ENCODE measurements at places on chromosomes 4 and X.

DNA sequence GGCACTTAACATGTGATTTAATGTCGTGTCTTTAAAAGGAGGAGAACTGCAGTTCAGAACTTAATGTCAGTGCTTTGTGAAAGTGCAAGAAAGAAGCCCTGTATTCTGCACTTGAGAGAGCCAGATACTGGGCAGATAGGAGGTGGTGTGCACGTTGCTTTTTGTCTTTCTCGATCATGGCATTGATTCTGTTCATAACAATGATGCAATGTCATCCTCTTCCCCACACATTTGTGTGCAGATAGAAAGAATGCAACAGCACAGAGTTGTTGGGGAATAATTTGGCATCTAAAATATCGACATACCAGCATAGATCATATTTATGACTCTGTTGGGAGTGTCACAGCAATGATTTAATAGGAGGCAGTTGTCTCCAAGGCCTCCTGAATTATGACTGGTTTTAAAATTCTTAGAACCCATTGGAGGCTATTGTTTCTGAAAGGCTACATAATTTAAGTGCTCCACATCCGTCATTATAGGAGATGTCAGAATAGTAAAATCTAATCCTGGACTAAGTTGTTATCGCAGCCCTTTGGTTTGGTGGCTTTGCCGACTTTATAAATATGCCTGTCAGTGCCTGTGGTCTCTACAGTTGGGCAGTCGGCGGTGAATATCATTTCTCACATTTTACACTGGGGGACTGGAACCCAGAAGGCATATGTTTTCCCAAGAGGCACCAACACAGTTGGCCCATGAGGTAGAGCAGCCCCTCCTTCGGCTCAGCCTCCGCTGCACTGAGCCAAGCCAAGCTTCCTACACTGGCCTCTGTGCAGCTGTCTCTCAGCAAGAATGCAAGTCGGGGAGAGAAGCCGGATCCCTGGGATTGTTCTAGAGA is 124.9 kb downstream of the PTTG2 start:
- no peak for DNase-seq

DNA sequence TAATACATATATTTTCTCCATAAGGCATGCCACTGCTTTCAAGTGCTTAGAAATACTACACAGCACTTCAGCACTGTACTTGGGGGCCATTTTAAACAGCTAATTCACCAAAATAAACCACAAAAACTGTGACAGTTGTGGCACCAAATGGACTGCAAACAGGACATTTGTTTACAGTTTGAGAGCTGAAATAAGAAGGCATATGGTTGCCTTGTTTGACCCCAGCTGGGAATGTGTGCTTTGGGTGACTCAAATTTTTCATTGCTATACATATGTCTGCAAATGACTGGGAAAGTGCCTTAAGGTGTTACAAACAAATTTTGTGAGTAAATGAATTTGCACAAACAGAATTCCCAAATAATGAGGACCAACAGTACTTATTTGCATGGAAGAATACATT is 124.2 kb downstream of the BANK1 start:
- no peak for DNase-seq

DNA sequence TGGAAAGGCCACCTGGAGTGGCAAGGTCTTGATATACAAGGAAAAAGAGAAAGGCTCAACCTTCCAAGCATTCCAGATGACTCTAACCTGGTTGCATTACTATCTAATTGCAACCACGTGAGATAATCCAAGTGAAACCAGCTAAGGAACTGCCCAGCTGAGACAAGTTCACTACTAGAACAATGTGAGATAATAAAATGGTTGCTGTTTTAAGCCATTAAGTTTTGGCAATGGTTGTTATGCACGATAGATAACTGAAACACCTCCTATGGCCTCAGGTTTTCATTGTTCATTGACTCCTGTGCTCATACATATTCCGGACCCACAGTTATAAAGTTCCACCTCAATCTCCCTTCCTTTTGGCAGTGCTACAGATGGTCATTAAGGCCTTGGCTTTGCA is 9.2 kb upstream of the CXorf66 start:
- DNase-seq: no peak

DNA sequence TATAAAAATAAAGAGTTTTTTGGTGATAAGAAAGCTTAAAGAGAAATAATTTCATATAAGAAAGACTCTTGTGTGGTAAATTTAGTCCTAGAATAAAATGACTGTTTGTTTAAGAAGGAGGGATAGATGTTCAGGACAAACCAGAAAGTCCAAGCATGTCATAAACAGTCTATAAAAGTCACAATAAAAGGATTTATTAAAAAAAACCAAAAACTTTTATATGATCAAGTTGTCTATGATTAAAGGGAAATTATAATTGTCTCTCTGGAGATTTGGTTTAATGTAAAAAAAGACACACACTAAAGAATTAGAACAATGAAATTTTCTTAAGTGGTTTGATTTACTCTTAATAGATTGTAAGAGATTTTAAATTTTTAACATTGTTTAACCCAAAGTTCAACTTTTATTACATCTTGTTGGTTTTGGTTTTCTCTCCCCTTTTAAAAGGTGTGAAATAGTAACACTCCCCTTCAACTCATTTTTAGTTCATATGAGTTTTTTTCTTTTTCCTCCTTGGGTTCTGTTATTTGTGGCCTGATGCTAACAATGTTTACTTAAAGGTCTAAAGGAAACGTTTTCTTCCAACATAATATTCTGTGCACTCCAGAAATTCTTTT is 89.7 kb downstream of the PDHA2 start:
- DNase-seq: no peak

DNA sequence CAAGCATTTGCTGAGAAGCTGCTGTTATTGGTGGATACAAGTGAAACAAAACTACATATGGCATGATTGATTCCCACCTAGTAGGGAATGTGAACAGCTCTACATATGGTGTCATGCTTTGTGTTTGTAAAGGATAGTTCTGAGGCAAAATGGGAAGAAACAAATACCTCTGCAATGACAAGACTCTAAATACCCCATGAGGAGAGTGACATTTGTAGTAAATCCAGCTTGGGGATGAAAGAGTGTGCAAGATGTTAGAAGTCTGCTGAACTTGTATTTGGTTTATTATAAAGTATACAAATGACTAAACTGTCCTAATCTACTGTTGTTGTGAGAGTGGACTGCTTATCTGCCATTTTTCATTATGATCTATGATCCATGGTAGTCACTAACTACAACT is 120.8 kb upstream of the HS3ST1 start:
- DNase-seq: no peak

DNA sequence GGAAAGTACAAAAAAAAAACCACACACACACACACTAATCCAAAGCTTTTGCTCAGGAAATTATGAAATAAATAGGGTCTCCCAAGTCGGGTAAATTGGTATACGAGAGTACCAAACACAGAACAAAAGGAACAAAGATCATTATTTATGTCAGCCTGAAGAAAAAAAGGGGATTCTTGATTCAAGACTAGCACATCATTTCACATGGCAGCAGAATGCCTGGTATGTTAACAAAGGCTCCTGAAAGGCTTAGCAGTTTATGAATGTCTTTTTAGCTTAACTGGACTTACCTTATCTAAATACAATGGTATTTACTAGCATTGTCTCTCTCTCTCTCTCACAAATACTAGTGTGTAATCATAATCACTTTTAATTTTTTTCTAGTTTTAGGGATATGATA is 11.3 kb downstream of the RAP2C start:
- no peak for DNase-seq

DNA sequence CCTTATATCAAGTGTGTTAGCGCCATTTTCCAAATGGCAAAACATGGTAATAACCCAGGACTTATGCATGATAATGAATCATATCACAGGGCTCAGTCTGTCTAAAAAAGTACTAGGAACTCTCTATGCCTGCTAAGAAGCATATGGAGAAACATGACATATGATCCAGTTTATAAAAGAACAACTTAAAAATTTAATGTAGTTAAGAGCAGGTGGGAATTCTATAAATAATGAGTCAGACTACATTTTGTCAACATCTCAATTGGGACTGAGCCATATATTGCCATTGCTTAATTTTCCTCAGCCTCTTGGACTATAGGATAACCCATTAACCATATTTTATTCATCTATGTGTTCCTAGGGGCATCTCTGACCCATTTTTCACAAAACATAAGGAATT is 360.4 kb upstream of the AGA start:
- DNase-seq: no peak

DNA sequence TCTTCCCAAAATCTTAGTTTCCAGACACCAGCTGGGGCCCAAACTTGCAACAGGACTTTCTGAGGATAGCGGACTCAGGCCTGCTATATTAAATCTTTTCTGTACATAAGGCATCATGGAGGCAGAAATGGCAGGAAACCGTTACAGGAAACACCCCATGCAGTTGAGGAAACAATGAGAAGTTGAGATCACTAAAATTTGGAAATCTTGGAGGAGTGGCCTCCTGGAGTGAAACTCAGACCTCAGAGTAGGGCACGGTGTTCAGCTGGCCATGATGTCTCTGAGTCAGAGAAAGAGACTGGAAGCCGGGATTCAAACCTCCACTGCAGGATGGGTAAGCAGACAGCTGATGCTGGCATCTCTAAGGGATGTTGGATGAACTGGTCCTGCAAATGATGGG is 372.6 kb upstream of the CTSO start:
- DNase-seq: no peak

GRCh38 chr4:75989846-75990528 is 758 bp downstream of the SDAD1 start:
- no peak for DNase-seq

- DNase-seq: no peak
These were observed 75.7 kb downstream of the GPC4 start for GRCh38 chrX:133339566-133339965.

GRCh38 chrX:38069273-38069672 is 62.9 kb downstream of the SYTL5 start:
- DNase-seq: no peak

DNA sequence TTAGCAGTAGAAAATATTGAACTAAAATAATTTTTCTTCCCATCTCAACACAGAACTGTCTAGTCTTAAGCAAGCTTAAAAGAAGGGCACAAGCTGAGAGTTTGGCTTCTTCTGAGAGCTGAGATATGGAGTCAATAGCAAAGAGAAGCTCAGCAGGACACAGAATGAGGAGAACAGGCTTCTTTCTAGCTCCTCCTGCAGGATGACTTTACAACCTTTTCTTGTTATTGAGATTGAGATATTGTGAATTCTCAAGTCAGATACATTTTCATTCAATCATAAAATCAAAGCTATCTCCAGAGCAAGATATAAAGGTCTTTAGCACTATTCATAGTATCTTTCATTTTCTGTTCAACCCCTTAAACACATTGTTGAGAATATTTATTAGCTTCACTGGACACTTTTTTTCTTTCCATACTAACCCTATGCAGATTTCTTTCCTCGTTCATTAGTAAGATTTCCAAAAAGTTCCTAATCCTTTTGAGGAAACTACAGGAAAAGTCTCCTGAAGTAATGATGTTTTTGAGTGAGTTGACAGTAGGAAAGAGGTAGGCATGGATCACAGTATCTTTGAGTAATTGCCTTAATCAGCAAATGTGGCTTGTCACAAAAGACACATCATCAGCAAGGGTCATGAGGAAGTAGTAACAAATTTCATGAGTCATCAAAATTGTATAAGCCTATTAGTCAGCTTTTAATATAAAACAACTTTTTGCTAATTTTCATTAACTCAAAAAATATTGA is 17.8 kb upstream of the CXCL3 start:
- DNase-seq: no peak

- DNase-seq: no peak
These were observed 17.9 kb downstream of the REELD1 start for GRCh38 chr4:146232131-146232722.

DNA sequence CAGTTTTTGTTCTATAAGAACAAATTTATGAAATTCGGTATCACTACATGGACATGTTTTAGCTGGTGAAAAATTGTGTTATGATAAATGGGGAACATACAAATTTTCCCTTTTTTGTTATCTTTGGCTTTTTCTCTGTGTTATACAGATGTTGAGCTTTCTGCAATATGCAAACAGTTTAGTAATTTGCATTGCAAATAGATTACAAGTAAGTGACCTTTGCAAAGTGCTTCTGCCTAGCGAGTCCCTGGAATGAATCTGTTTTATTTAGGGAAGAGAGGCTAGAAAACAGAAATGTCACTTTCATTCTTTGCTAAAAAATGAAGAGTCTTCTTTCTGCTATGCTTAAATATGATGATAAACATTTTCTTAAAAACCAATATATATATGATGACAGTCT is 461.0 kb downstream of the RPA4 start:
- DNase-seq: no peak

GRCh38 chrX:107674480-107675364 is 46.4 kb downstream of the PRPS1 start:
- DNase-seq: no peak

GRCh38 chr4:144174401-144175067 is 34.0 kb upstream of the GYPA start:
- DNase-seq: no peak

DNA sequence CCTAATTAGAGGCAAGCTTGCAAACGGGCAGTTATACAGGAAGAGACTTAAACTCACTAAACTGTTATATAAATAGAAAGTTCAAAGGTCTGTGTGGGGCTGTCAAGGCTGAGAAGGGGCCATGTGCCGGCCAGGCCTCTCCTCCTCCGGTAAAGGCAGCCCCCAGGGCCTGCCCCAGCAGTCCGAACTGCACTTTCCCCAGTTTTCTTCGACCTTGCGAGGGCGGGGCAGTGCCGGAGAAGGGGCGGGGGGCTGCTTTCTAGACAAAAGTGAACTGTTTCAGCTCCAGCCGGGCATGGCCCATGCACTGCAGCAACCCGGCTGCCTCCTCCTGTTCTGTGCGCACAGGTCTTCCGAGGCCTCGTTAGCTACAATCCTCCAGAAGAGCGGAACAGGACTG is 4.1 kb downstream of the AFF2 start:
- DNase-seq: no peak

GRCh38 chr4:71261633-71262121 is 77.1 kb upstream of the SLC4A4 start:
- no peak for DNase-seq
